Right kidney (tissue), 9 donors: ENCODE measurements at places on chromosomes 2 and 18.

- DNase-seq, result no peak
These were observed 78.5 kb downstream of the UGGT1 start for GRCh38 chr2:128169497-128169896.

- DNase-seq, result no peak
These were observed 15.2 kb downstream of the ABCB11 start for GRCh38 chr2:169015943-169016342.

DNA sequence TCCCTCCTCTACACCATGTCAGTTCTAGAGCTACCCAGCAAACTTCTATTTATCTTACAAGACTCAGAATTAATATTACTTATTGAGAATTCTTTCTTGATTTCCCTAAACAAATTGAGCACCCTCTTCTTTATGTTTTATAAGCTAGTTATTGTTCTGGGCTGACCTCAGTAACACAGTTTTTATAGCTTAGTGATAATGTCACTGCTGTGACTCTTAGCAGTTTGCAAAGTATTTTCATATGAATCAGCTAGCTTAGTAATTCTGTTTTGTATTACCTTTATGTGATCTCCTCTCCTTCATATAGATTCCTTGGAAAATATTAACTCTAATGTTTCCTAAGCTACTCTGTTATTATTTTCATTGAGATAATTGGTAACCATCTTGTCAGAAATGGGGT lies 114.9 kb downstream of the PMS1 start:
- DNase-seq, result no peak

- no peak for DNase-seq
These were observed 163.2 kb upstream of the CYRIA start for GRCh38 chr2:16828828-16829160.

GRCh38 chr2:197700960-197701359 lies 4.2 kb upstream of the MARS2 start:
- no peak for DNase-seq

- DNase-seq, result no peak
These were observed 54.0 kb upstream of the PGAP1 start for GRCh38 chr2:196980473-196980872.

DNA sequence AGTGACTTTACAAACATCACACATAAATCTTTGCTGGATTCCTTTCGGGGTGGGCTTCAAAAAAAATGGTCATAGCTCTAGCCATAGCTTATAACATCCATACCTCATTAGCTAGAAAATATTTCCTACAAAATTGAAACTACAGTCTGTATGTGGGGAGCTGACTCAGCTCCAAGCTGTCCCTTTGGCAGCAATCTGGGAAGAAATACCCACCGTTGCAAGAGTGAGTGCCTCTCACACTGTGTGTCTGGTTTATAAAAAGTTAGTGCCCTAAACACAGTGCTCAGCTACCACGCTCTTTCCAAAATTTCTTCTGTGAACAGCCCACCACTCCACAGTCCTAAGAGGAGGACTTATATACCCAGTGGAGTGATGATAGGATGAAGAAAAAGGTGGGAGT lies 170.1 kb downstream of the RBM43 start:
- no peak for DNase-seq
